ENCODE measurements at places on chromosomes 5 and 9. TPM values are rescaled to one million over a fixed set of nuclear protein-coding genes. Genes with fewer than 3 reads are reported as not detected.

Gene NOXA1
- 3.3 TPM for polyA plus RNA-seq

- H3K4me1 ChIP-seq: no peaks in the 10 kb centered on the region
- no peak overlapping the region for H3K27ac ChIP-seq
- no peaks in the 10 kb centered on the region for H3K27me3 ChIP-seq
Measured at GRCh38 chr9:15189481-15189880, 117.5 kb downstream of the TTC39B start.

Gene MLANA
- polyA plus RNA-seq: 0.49 TPM

DNA sequence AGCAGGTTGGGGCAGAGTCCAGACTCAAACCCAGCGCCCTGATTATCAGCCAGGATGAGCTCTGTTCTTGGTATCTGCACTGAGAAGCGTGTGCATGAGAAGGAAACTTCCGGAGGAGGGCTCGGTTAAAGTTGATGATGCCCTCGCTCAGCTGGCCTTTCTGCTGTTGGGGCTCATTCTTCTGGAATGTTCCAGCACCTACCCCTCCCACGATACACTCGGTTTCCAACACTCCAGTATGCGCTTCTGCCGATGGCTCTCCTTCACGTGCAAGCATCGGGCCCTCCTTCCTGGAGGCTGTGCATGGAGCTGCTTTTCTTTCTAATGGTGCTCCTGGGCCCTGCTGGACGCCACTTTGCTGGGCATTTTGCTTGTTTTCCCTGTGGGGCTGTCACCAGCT is 134.0 kb downstream of the RXRA start:
- H3K4me3 ChIP-seq: no peak overlapping the region
- no peak overlapping the region for H3K27ac ChIP-seq
- no peaks in the 10 kb centered on the region for H3K36me3 ChIP-seq
- H3K27me3 ChIP-seq: no peaks in the 10 kb centered on the region

- H3K4me3 ChIP-seq: no peak overlapping the region
- no peak overlapping the region for H3K27ac ChIP-seq
- H3K4me1 ChIP-seq: no peaks in the 10 kb centered on the region
- H3K27me3 ChIP-seq: no peaks in the 10 kb centered on the region
- no peaks in the 10 kb centered on the region for H3K36me3 ChIP-seq
Measured at GRCh38 chr5:15606197-15606596, 106.2 kb downstream of the FBXL7 start.

- no peak overlapping the region for H3K27ac ChIP-seq
- H3K36me3 ChIP-seq: no peaks in the 10 kb centered on the region
- DNase-seq: peak; percentile 49
- no peaks in the 10 kb centered on the region for H3K27me3 ChIP-seq
Measured at GRCh38 chr9:20331095-20331685, 291.1 kb downstream of the MLLT3 start.

GRCh38 chr9:69190863-69191181 is 16.7 kb downstream of the TJP2 start:
- H3K36me3 ChIP-seq: no peaks in the 10 kb centered on the region
- DNase-seq: no peak
- H3K27ac ChIP-seq: no peak overlapping the region
- no peaks in the 10 kb centered on the region for H3K27me3 ChIP-seq

DNA sequence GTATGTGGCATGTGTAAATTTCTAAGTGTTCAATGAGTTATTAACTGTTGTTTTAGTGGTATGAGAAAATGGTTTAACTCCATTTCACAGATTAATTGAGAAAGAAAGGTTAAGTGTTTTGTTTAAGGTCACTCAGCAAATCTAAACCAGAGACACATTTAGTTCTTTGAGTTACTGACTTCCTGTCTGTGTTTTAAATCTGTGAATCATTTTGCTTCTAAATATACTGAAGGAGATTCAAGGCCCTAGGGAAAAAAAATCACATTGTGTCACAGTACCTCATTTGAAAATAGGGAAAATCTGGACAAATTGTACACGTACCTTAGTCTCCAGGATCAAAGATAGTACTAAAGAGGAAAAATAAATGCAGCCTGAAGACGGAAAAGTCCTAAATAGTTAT is 368.2 kb downstream of the TMEM161B start:
- H3K36me3 ChIP-seq: no peaks in the 10 kb centered on the region
- no peaks in the 10 kb centered on the region for H3K4me1 ChIP-seq
- H3K27ac ChIP-seq: no peak overlapping the region
- DNase-seq: no peak
- H3K4me3 ChIP-seq: no peak overlapping the region

- H3K27me3 ChIP-seq: no peaks in the 10 kb centered on the region
- peaks cover 8% of the 10 kb centered on the region for H3K36me3 ChIP-seq
- peaks cover 17% of the 10 kb centered on the region for H3K4me1 ChIP-seq
- no peak overlapping the region for H3K4me3 ChIP-seq
- no peak for DNase-seq
- no peak overlapping the region for H3K27ac ChIP-seq
Measured at GRCh38 chr9:94182532-94182931, 76.6 kb upstream of the ZNF169 start.
